ENCODE measurements at places on chromosomes 5 and 9.

DNA sequence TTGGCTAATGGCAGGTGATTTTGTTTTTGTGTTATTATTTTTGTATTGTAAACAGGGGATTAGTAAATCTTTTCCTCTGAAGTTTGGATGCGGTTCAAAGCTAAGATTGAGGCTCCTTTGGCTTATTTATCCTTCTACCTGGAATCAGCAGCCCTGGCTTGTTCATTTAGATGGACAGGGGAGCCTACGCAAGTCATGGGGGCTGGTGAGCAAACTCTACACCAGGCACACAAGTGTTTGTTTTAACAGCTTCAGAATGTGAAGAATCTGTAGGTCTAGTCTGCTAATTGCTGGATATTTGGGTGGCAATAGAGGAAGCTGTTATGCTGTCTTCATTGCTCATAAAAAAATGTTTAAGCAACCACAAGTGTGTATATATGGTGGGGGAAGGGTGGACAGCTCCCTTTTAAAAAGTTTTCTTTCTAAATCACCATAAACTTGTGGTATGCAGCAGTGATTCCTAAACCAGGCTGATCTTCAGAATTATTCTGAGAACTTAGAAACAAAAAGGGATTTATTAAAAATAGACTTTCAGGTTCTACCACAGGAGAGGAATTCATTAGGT, 20.7 kb downstream of the ZNF462 start:
- no peak for DNase-seq

- no peak for DNase-seq
Observed at GRCh38 chr5:141573489-141574121, 45.2 kb downstream of the DIAPH1 start.

DNA sequence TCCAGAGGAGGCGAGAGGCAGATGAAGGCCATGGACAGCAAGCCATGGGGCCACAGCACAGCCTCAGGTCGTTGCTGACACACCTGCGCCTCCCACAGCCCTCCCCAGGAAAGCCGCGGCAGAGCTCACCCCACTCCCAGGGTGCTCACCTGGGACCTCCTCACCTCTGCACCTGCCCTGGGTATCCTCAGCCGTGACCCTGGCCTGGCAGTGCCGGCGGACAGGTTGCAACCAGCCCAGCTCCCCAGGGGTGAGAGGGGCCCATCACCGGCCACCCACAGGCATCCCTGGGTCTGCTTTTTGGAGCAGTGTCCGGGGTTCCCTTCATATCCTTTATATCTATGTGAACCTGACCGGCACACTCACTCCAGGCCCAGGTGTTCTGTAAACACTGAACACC, 30.4 kb upstream of the FCN1 start:
- no peak for DNase-seq

DNA sequence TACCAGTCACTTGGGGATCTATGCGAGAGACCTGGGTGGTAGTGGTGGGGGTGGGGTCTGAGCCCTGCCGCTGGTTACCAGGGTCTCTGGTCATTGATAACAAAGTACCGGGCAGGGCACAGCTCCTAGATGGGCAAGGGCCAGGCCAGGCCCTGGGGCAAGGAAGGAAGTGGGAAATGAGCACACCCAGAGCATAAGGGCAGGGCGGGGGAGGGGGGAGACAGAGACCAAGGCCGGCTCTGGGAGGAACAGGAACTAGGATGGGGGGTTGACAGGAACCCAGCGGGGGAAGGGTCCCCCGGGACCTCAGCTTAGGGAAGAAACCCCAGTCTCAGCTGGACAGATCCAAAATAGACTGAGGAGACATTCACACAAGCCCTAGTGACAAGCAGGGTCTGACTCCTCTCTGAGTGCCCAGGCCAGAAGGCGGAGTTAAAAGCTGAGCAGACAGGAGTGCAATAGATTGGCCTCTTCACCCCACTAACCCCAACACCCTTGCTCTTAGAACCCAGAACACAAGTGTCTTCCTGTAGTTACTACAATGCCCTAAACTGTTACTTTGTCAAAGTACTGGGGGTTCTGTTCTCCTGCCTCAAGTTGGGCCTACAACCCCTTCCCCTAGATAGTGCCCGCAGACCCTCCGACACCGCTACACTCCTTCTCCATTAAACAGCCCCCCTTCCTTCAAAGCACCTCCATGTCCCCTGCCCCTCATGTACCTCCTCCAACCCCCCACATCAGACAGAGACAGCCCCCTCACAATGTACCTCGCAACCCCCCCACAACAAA, 628 bp downstream of the ATOSB start:
- peak; percentile 71 for DNase-seq

DNA sequence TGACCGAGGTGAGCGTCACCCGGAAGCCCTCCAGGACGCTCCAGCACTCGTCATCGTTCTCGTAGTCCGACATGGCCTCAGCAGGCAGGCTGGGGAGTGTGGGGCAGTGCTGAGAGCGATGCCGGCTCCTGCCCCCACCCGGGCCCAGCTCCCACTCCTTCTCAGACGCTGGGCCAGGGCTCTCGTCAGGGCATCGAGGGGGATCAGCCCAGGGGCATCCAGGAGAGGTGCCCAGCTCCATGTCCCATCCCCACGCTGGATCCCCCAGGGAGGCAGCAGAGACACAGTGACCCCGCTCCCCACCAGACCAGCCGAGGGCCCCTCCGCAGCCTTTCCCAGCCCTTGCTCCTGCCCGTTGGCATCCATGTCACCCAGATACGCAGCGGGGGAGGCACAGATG, 1.5 kb downstream of the CARD9 start:
- no peak for DNase-seq

Data from ureter (tissue), 1 donor.